ENCODE measurements at places on chromosomes 13 and 19.

- no peak for DNase-seq
Observed at GRCh38 chr13:31927219-31927653, 104.3 kb upstream of the FRY start.

GRCh38 chr13:27954406-27954851 is 14.7 kb downstream of the CDX2 start:
- DNase-seq = no peak

- no peak for DNase-seq
Observed at GRCh38 chr13:65387743-65388347, 1842.3 kb downstream of the PCDH9 start.

- no peak for DNase-seq
Observed at GRCh38 chr13:80389073-80390038, 48.4 kb upstream of the SPRY2 start.

- DNase-seq = no peak
Observed at GRCh38 chr19:16542910-16543472, 754 bp upstream of the CHERP start.

DNA sequence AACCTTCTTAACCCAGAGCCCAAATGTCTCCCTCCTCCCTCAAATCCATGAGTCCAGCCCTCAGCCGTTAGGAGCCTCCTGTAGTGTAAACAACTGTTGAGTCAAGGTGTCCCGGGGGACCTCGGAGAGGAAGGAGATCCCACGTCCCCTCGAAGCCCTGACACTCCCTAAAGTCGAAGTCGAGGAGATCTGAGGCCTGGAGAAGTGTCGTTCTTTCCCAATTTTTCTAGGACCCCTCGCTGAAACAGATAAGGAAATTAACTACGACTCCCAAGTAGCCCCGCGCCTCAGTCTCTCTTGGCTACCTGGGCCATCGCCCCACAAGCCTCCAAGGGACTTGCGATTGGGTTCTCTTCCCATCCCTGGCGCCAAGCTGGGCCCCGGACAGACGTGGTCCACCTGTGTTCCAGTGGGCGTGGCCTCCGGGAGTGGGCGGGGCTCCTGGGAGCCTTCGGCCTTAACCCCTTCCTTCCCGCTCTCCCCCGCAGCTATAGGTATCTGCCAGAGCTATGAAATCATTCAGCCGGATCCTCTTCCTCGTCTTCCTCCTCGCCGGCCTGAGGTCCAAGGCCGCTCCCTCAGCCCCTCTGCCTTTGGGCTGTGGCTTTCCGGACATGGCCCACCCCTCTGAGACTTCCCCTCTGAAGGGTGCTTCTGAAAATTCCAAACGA is 869 bp downstream of the GFY start:
- DNase-seq = no peak

DNA sequence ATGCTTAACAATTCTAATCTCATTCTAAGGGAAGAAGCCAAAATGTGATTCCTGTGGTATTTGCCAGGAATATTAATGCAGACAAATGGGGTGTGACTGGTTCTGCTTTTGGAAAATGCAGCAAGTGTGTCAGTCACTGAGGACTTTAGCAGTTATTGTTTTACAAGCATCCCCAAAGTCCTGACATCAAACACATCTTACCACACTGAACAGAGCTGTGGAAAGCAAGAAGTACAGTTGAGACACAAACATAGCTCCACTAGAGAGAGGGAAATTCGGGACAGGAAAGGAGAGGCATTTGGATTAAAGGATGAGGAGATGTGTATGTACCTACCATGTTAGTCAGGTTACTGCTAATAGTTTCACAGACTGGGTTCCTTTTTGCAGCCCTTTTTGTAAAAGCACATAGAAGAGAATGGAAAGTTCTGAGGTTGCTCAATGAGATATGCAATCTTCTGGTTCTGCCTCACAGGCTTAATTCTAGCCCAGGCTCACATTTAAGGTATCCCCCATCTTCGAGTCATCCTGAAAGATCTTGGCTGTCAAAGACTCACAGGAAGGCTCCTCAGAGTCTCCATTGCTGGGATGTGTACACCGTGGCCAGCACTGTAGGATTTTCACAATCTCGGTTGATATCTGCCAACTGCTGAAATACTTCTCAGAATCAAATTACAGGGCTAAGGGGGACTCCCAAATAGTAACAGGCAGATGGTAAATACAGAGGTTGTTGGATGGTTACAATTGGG is 316.6 kb downstream of the DNAJC15 start:
- DNase-seq = no peak

DNA sequence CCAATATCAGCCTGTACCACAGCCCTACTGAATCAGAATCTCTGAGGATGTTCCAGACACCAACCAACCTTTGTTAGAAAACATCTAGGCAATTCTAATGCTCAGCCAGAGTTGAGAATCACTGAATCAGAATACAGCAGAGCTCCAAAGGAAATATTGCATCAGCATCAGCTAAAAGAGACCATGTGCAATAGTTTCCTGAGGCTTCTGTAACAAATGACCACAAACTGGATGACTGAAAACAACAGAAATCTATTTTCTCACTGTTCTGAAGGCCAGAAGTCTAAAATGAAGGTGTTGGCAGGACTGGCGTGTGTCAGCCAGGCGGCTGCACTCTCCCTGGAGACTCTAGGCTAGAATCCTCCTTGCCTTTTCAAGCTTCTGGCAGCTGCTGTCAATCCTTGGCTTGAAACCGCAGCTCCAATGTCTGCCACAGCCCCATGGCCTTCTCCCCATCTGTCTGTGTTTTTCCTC is 1.2 kb upstream of the DCT start:
- DNase-seq = no peak

DNA sequence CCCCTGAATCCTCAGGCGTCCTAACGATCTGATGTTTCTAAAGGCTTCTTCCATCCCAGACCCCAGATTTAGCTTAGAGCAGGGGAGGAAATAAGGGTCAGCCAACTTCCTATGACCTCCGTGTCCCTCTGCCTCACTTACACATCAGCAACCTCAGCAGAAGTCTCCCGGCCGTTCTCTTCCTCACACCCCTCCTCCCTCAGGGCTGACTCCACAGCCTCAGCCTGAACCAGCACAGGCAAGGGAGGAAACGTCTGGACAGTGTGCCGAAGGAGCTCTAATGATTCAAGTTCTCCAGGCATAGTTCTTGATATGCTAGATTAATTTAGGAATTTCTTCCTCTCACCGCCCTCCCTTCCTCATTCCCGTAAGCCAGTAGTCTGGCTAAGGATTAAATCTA is 121.4 kb downstream of the NUFIP1 start:
- no peak for DNase-seq

DNA sequence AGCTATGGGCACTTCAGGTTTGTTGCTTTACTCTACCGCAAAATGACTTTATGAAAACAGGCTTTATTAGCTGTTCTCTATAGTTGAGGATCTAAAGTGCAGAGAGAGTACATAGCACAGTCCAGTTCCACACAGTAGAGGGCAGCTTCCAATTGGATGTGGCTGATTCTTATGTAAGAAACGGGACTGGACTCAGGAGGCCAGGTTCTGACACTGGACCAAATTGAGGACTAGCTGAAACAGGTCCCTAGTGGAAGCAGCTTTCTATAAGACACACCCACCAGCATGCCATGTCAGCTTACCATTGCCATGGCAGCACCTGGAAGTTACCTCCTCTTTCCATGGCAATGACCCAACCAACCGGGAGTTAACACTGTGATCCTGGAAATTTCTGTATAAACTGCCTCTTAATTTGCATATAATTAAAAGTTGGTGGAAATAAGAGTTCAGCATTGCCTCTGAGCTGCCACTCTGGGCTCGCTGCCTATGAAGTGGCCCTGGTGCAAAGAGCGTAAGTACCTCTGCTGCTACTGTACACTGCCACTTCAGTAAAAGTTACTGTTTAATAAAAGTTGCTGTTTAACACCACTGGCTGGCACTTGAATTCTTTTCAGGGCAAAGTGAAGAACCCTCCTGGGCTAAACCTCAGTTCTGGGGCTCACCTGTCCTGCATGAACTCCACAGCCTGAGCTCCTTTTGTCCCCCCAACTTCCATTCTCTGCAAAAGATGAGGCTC is 211.9 kb upstream of the SLC10A2 start:
- no peak for DNase-seq

- no peak for DNase-seq
Observed at GRCh38 chr19:35959968-35960320, 23.8 kb downstream of the LRFN3 start.

DNA sequence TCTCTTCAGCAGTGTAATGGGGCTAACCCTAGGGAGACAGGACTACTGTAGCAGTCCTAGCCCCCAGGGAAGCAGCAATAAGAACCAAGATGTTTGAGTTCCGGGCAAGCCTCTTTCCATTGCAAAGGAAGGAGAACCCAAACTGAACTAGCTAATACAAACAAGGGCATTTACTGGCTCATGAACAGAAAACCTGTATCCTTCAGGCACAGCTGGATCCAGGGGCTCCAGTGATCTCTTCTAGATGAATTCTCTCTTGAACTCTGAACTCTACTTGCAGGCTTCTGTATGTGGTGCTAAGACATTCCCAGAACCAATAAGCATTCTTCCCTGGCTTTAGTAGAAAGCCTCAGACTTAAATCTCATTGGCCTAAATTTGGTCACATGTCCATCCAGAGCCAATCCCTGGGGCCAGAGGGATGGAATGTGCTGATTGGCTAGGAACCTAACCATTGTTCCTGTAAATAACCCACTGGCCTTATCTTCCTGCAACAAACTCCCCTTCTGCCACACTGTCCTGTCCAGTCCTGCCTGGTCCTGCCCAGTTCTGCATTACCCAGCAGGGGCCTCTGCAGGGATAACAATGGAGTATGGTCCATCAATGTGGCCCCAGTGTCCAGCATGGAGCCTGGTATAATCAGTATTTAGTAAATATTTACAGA is 3.9 kb upstream of the PODNL1 start:
- DNase-seq = no peak

GRCh38 chr13:51557875-51558612 is 26.2 kb upstream of the WDFY2 start:
- DNase-seq = no peak

DNA sequence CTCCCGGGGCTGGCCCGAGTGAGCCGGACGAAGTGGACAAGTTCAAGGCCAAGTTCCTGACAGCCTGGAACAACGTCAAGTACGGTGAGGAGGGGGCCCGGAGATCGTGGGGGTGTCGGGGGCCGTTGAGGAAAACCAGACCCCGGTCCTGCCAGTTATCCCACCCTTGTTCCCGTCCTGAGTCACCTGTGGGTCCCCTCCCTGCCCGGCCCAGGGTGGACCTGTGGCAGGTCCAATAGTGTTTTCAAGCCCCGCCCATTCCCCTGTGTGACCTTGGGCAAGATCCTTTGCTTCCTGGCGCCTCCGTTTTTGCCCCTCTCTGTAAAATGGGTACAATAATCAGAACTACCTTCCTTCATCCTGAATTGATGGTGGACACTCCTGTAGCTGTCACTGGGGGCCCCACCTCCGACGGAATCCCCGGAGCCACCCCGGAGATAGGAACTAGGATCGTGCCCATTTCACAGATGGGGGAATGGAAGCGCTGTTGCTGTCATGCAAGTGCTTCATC is 593 bp downstream of the ATG4D start:
- DNase-seq = no peak

- no peak for DNase-seq
Observed at GRCh38 chr19:3370728-3371591, 4.6 kb downstream of the NFIC start.

DNA sequence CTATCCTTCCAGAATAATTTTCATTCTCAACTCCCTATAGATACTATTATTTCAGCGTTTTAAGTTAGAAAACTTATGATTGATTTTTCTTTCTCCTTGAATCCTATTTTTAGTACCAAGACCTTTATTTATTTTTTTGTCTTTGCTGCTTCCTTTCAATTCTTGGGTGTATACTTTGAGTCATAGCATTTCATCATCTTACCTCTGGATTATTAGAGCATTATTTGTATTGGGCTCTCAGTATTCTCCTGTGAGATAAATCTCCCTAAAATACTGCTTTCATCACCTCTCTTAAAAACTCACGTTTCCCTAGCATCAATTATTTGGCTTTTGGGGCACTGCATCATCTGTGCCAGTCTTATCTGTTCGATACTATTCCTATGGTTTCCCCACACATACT is 222.8 kb downstream of the POSTN start:
- DNase-seq = no peak

All from GM12878 (cell line).